ENCODE measurements at places on chromosomes 5 and 9.

DNA sequence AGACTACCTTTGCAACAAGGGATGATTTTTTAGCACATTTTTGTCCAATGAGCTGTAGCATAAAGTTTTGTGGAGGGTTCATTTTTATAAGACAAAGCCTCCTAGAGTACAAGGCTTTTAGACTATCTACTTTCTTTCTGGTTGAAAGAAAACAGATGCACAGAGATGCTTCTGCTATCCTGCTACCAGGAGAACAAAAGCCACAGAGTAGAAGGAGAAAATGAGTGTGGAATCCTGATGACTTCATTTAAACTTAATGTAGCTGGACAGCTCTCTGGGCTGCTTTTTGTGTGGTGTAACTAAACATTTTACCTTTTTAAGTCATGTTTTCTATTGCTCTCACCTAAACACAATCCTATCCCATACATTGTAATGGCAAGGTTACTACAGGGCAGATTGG lies 1009.4 kb downstream of the TLE1 start:
- DNase-seq, result no peak

DNA sequence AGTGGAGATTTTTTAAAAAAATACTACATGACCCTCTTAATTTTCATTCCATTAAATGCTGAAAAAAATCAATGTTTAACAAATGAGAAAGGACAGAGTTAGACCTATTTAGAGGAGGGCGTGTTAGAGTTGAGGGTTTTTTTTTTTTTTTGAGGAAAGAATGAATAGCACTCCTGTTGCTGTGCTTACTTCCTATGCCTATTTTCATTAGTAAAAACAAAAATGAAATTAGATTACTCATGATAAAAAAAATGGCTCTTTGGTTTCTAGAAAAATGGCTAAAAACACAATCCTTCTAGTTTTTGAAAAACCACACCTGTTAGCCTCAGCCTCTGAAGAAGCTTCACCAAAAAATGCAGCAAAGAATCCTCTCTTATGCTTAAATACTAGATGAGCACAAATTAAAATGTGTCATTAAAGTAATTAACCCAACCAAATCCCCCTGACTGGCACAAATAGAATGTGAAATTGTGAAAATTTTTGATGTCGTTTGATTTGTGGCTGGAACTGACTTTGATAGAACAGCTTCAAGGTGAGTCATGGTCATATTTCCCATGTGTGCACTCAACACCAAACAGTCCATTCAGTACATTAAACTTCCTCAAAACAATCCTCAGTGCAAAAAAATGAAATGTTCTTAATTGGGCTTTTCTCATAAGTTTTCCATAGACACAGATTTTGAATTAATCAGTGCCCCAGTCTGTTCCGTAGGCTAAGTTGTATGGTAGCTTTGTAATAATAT lies 98.0 kb downstream of the MACIR start:
- no peak for DNase-seq

GRCh38 chr9:95127249-95128176 lies 190.0 kb downstream of the FANCC start:
- peak; percentile 23 for DNase-seq

DNA sequence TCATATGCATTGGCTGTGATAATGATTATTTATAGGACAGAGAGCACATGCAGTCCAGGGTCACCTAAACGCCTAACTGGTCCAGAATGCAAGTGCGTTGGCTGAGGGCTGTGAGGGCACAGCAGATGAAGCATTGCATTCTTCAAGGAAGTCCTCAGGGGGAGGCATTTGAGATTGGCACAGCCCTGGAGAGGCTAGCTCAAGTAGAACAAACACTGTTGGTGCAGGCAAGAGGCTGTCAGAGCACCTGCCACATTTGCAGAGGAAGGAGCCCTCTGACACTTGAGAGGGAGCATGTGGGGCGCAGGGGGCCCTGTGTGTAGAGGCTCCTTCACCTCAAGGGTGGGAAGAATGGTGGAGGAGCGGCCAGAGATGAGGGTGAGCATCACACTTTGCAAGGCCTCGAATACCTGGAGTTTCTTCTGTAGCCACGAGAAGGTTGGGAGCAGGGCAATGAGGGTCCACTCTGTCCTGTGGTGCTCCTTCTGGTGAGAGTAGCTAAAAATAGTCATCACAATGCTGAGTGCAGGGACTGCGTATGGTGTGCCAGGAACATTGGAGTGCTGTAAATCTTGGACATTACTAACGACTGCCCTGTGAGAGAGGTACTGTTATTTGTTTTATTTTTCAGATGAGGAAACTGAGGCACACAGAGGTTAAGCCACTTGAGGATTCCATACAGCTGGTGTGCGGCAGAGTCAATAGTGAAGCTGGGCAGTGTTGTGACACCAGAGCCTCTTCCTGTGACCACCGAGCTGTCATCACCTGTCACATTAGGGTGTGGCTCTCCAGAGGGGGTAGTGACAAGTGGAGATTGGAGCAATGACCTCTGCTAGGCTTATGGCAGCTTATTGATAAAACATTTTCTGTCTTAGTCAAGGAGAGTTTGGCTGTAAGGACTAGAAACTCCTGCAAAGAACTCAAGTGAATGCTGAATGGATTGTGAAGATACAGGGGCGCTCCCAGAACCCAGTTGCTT lies 100.2 kb downstream of the PIP5K1B start:
- no peak for DNase-seq

DNA sequence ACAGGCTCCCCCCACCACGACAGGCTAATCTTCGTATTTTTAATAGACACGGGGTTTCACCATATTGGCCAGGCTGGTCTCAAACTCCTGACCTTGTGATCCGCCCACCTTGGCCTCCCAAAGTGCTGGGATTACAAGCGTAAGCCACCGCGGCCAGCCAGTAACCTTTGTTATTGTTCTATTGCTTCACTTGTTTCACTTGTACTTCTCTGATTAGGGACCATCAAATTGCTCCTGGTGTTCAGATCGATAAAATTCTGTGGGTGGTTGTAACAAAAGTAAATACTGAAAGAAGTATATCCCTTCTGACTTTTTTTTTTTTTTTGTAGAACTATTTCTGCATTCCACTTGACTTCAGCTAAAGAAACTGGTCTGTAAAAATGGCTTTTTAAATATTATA lies 445.5 kb upstream of the CDH10 start:
- DNase-seq, result no peak

DNA sequence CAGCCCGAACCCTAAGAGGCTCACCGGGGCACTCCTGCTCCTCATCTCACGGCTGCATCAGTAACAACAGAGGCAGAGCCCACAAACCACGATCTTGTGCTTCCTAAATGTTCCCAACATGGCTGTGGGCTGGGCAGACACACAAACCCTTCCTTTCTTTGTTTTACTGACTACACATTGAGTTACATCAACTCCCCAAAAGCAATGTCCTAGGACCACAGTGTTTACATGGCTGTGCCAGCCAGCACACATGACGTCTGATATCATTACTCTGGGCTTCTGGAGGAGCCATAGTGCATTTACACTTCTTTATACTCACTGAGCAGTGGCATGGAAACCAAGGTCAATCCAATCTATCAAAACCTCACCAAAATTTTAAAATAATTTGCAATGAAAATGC lies 101.4 kb downstream of the LHFPL2 start:
- no peak for DNase-seq

GRCh38 chr9:127311239-127311741 lies 46.7 kb downstream of the GARNL3 start:
- no peak for DNase-seq

DNA sequence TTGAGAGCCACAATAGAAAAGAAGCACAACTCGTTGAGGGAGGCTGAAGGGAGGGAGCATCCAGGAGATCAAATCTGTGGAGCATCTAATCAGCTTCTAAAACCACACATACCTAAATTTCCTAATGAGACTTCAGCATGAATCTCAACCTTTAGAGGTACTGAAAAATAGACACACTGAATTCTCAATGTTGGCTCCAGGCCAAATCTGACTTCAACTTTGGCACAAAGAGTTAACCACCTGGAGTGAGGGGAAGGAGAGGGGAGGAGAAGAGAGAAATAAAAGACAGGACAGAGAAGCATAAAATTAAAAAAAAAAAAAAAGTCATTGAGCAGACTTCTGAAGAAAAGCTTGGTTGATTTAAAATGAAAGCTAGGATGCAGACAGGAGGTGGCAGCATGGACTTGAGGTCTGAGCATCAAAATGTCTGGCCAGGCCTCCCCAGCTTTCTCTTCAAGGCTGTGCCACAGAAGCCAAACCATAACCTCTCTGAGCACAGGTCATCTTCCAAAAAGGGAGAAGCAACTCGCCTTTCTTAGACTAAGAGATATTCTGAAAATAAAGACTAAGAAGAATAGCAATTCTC lies 205.6 kb downstream of the DENND1A start:
- DNase-seq, result no peak

DNA sequence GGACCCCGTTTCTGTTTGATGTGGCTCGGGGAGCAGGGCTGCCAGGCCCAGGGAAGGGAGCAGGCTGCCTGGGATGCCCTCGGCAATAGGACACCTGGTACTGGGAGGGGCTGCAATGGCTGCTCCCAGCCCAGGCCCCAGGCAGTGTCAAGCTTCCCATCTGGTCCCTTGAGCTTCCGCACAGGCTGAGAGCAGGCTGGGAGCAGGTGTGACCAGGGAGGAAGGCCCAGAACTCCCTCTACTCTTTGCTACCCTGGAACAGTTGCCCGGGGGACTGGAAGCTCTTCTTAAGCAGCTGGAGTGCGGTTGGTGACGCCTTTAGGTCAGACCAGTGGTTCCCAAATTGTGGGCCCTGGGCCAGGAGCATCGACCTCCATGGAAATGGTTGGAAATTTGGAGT lies 186.9 kb downstream of the GADD45G start:
- DNase-seq, result no peak

GRCh38 chr5:179113143-179113530 lies 53.0 kb downstream of the ZNF354C start:
- DNase-seq, result no peak

DNA sequence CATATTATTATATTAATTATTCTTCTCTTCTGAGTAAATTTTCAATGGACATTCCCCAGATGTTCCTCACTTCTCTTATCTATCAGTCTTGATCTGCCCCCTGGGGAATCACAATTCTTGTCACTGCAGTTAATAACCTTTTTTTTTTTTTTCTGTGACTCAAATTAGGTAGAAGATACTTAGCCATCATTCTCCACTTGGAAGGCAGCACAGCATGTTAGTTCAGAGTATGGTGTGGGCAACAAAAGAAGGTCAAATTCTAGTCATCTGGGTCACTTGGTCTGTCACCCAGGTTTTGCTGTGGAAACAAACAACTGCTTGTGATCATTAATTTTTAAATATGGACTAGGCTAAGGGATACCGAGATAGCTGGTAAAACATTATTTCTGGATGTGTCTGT lies 8.1 kb upstream of the MOB3B start:
- DNase-seq, result no peak

DNA sequence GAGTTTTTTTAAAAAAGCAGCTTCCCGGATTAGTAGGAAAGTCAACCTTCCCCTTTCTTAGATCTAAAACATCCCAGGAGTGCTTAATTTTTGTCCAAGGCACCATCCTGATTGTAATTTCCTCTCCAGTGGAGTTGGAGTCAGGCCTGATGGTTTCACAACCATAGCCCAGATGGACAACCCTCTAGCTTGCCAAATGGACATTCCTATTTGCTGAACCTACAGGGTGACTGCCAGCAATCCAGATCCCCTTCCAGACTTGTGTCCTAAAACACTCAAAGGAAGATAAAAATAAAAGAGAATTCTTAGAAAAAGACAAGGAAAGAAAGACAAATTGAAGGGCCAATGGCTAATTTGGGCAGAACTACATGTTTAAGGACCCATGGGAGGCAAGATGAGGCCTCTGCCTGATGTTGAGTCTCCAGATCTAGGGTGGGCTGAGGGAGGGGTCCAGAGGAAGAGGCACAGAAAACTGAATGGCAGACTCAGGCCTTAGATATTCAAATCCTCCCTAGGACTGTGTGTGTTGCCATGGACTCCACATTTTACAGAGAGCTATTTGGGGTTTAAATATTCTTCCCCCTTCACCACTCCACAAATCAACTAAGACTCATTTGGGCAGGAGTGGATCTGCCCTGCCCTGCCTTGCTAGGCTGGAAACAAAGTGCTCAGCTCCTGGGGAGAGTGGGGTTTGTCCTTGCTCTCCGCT lies 38.5 kb upstream of the SLC44A1 start:
- DNase-seq, result no peak

GRCh38 chr9:134545215-134545542 lies 96.4 kb upstream of the COL5A1 start:
- DNase-seq, result no peak

GRCh38 chr5:3024976-3025375 lies 273.5 kb upstream of the IRX2 start:
- DNase-seq, result no peak

- no peak for DNase-seq
Observed at GRCh38 chr9:77954013-77954665, 77.5 kb downstream of the GNAQ start.

GRCh38 chr9:34010979-34011378 lies 37.7 kb downstream of the UBAP2 start:
- no peak for DNase-seq

- peak; percentile 8 for DNase-seq
Observed at GRCh38 chr5:32329395-32329834, 16.7 kb upstream of the MTMR12 start.

GRCh38 chr9:26132746-26133312 lies 454.6 kb upstream of the TUSC1 start:
- no peak for DNase-seq

DNA sequence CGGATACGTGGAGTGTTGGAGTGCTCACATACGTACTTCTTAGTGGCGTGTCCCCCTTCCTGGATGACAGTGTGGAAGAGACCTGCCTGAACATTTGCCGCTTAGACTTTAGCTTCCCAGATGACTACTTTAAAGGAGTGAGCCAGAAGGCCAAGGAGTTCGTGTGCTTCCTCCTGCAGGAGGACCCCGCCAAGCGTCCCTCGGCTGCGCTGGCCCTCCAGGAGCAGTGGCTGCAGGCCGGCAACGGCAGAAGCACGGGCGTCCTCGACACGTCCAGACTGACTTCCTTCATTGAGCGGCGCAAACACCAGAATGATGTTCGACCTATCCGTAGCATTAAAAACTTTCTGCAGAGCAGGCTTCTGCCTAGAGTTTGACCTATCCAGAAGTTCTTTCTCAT lies 73.5 kb upstream of the OTULINL start:
- DNase-seq, result no peak

GRCh38 chr5:56631719-56632118 lies 183.6 kb upstream of the MAP3K1 start:
- no peak for DNase-seq

DNA sequence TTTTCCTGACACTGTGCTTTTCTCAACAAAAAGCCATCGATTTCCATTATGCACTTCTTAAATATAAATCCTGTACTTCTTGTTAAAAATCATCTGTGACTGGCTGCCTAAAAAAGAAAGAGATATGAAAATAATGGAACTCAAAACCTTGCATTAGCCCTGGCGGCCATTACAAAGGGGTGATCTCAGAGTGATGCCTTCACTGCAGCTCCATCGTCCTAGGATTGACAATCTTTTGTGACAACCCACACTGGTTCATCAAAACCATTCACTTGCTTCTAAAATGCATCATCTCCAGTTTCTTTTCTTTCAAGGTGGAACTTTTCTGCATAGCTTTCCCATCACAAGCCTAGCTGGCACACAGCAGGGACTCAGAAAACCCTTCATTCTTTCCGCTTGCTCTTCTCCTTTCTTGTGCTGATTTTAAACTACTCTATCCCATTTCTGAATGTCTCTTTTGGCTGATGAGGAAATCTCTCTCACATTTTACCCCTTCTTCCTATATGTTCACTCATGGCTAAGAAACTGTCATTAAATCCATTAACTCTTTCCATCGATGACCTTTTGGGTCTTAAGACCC lies 351.9 kb downstream of the GLIS3 start:
- DNase-seq, result no peak
